Activated T-cell treated with anti-CD3 and anti-CD28 coated beads for 48 hours (primary cell): ENCODE measurements at places on chromosomes 4 and X.

DNA sequence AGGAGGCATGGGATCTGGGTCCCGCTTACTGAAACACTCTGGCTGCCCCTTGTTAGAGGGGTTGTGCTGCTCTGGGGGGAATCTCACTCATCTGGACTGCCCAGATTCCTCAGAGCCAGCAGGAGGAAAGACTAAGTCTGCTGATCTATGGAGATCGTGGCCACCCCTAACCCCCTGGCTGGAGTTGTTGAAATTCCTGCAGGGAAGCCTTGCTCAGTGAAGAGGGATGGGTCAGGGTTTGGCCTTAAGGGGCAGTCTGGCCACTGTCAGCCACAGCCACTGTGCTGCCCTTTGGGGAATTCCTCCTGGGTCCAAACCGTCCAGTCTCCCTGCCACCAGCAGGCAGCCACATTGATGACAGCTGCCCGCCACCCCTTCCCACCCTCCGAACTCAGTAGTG is 362.0 kb upstream of the AMOT start:
- DNase-seq: no peak

DNA sequence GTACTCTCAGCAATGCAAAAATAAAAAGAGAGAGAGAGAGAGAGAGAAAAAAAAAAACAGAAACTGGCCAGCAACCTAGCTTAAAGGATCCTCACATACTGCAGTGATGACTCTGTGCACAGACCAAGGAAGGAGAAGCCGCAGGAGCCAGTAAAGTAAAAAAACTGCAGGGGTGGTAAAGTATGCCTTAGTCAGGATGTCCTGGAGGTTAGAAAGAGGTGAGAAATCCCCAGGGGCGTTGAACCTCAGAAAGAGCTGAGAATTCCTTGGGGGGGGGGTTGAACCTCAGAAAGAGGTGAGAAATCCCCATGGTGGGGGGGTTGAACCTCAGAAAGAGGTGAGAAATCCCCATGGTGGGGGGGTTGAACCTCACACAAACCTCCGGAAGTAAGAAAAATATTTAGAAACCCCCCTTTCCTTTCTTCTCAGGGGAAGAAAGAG is 48.0 kb downstream of the MAGEA9 start:
- DNase-seq: no peak

- no peak for DNase-seq
Observed at GRCh38 chrX:70479922-70480659, 35.5 kb downstream of the DLG3 start.

DNA sequence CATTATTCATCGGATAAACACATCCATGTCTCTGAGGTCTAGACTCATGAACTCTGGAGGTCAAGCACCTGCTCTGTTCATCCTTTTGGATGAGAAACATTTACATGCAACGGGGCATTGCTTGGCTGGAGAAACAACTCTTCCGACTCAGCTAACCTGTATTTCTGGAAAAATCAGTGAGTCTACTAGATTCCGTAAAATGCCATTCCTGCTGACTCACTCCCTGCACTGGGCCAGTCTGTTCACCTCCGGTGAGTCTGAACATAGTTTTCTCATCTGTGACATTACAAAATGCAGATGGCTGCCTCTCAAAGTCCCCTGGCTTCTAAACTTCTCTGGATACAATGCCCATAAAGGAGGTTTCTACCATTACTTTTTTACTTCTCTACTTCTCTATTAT is 185.7 kb upstream of the HS3ST1 start:
- no peak for DNase-seq

GRCh38 chr4:18262832-18263231 is 241.3 kb upstream of the LCORL start:
- DNase-seq: no peak
